ENCODE measurements at places on chromosomes 6 and 20. TPM values are rescaled to one million over a fixed set of nuclear protein-coding genes. Genes with fewer than 3 reads are reported as not detected.
A peak's percentile ranks its signal among the peaks of the same experiment; 100 is the strongest.

The BEND6 gene
- 0.27 TPM for total RNA-seq

The CRISP3 gene
- total RNA-seq: 0.04 TPM

The HNF4A gene
- total RNA-seq: under 0.01 TPM

GRCh38 chr20:8265588-8265987, 133.5 kb downstream of the PLCB1 start:
- no peak for DNase-seq

DNA sequence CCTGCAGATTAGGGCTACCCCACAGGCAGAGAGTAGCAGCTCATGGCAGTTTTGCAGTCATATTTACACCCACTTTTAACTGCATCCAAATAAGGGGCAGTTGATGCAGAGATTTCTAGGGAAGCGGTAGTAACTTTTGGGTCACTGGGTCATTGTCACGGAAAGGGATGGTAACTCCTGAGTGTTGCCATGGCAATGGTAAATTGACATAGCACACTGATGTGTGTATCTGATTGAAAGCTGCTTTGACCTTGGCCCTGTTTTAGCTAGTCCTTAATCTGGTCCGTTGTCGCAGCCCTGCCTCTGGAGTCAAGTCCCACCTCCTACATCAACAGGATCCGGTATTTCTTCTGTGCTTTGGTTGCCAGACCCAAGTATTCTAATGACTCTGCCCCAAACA, 199.1 kb upstream of the TCF21 start:
- no peak for DNase-seq

DNA sequence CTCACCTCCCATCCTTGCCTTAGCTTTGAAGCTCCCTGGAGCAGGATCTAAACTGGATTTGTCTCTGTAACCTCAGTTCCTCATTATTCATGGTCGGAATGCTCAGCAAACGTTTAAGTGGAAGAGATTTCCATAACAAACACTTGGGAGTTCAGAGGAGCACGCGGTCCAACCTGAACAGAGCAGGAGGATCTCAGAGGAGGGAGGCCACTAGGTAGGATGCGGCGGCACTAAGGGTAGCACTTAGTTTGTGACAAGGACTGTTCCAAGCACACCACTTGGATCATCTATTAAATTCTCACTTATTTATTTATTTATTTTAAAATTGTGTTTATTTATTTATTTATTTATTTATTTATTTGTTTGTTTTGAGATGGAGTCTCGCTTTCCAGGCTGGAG, 13.3 kb upstream of the CCN5 start:
- no peak for DNase-seq

GRCh38 chr20:40339661-40340449, 349.2 kb downstream of the MAFB start:
- peak; percentile 84 for DNase-seq

GRCh38 chr6:140059947-140060346, 685.5 kb upstream of the CITED2 start:
- DNase-seq: no peak

DNA sequence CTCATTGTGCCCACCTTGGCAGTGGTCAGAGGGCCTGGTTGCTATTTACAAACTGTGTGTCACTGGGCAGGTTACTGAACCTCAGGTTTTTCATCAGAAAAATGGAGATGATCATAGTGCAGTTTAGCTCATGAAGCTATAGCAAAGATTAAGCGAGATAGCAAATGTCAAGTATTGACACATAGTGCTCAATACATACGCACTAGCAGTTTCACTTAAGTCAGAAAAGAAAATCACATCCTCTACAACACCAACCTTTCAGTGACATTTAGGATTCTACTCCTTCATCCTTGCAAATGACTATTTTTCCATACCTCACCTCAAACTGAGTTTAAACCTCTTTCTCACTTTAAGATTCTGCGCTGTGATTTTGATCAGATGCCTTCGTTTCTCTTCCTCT, 16.2 kb downstream of the GPR63 start:
- no peak for DNase-seq

DNA sequence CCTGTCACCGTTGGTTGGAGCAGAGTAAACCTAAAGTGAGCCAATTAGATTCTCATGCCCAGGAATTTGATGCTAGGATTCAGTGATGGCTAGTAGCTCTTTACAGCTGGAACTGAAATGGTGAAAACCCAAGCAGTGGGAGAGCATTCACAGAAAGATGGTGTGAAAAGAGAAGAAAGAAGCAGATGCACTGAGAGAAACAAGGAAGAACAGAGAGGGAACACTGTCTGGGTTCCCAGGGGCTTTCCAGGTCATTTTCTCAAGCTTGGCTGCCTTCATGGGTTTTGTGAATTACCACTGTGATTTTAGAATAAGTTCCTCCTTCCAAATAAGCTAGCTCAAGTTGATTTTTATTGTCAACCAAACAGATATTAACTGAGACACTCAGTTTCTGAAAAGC, 104.1 kb upstream of the AKIRIN2 start:
- DNase-seq: peak; percentile 45

All from muscle of leg (tissue), 16 donors.